ENCODE measurements at places on chromosomes 16 and 17. TPM values are rescaled to one million over a fixed set of nuclear protein-coding genes. Genes with fewer than 3 reads are reported as not detected.

DNA sequence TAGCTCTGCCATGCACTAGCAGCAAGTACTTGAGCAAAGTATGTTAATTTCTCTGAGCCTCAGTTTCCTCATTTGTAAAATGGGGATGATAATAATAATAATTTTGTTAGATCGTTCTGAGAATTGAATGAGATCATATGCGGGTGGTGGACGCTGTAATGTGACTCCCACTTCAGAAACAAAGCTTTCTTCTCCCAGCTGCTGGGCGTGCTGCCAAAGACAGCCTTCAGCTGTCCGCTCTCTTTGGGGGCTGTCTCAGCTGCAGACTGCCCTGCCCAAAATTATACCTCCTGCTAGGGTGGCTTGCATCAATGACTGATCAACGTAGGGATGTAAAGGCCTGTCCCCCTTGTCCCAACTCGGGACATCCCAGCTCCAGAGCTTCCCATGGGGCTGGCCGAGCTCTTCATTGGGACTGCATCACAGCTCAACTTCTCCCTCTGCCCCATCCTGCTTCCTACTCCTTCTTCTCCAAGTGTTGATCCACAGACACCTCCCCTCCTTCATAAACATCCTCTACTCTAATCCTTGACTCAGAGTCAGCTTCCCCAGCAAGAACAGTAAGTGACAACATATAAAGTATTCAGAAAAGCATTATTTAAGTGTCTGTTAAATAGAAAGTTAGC is 30.7 kb upstream of the CDH5 start:
- DNase-seq, result peak; percentile 73

- DNase-seq, result no peak
Measured at GRCh38 chr17:49795372-49795771, 6.9 kb downstream of the KAT7 start.

- DNase-seq, result no peak
Measured at GRCh38 chr16:31713945-31714902, 159.4 kb upstream of the ZNF267 start.

GRCh38 chr17:61635913-61636432 is 45.0 kb upstream of the NACA2 start:
- no peak for DNase-seq

DNA sequence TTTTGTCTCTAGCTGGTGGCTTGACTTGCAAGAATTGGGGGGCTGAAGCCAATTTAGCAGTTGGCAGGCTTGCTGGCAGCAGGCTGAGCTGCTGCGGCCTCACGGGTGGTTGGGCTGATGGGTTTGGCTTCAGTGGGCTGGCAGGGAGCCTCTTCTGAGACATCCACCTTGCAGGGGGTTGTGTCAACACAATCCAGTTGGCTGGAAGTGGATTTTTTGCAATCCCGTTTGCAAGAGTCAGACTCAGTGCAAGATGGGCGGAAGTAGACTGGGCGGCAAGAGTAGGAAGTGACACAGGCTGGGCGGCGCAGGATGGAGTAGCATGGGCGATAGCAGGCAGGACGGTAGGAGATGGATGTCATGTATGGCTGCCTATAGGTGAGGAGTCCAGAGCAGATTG is 1.5 kb downstream of the KRTAP16-1 start:
- no peak for DNase-seq

GRCh38 chr17:7281953-7282751 is 634 bp downstream of the SLC2A4 start:
- no peak for DNase-seq

GRCh38 chr17:15263206-15263579 is 1.9 kb downstream of the PMP22 start:
- DNase-seq, result peak; percentile 69

DNA sequence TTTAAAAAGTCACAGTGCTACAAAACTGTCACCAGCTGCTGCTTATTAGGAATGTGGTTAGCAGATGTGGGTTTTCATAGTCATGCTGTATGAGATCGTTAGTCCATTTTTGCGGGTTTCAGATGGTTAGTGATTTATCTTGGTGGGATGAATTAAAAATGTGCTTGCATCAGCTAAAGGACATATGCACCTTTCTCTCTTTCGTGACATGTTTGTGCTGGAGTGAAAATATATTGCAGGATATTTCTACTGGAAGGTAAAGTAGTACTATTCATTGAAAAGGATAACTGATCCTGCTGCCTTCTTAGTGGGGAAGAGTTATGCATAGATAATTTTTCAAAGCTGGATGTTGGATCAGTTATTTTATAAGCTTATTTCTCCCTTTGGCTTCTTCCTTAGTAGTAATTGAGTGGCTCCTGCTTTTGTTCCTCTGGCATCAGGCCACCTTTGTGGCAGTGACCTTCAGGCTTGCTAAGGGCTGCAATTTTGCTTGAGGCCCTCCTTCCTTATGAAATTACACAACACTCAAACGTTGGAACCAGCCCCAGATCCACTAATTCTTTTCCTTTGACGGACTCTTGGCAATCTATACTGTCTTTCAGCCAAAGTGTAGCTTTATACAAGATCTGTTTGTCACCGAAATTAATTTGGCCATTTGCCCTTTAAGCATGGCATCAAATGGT is 7.5 kb upstream of the SNTB2 start:
- DNase-seq, result no peak

GRCh38 chr17:20975566-20975965 is 67.2 kb downstream of the USP22 start:
- DNase-seq, result no peak

GRCh38 chr17:76296186-76296585 is 11.9 kb downstream of the QRICH2 start:
- no peak for DNase-seq

DNA sequence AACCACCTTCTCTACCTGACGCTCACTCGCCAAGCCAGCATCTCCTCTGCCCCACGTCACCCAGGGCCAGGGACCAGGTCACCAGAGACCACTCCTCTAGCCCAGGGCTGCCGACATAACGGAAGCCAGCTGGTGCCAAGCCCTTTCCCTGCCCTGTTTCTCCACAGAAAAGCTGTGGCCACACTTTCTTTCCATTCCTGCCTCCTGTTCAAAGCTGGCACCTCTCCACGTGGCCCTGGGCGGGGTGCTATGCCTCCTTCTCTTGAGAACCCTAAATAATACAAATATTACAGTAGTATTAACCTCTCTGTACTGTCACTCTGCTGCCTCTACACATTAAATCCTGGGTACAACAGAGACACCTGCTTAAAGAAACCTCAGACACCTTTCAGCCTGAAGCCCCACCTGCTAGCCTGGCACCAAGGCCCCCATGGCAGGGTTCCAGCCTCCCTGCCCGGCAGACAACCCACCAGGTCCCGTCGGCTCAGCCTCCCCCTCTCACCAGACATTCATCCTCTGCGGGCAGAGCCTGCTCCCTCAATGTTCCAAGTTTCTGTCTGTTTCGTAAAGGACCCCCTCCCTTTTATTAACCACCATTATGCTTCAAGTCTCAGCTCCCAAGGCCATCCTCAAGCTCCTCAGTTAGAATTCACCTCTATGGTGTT is 62.3 kb downstream of the TIMM22 start:
- DNase-seq, result no peak

- DNase-seq, result no peak
Measured at GRCh38 chr17:6135996-6136395, 65.8 kb downstream of the WSCD1 start.

DNA sequence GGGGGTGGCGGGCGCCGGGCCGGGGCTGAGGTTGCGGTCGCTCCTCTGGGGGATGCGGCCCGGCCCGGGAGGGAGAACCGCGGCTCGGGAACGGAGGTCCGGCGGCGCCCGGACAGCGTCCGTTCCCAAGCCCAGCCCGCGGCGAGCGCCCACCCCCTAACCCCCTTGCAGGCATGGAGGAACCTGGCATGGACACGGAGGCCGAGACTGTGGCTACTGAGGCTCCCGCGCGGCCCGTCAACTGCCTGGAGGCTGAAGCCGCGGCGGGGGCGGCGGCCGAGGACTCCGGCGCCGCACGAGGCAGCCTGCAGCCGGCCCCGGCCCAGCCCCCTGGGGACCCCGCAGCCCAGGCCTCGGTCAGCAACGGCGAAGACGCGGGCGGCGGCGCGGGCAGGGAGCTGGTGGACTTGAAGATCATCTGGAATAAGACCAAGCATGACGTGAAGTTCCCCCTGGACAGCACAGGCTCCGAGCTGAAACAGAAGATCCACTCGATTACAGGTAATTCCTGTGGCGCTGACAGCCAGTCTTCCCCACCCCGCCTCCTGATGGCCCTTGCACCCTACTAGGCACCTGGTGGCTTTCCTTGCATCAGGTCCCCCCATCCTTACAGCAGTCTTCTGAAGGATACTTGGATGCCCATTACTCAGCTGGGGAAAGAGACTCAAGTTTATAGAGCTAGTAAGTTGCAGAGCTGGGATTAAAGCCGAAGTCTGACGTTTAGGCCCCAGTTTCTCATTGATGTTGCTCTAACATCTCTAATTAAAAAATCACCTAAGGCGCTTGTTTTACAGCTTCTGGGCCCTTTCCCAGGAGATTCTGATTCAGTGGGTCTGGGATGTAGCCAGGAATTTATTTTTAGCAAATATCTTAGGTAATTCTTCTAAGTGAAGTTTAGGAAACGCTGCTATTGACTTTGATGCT is 514 bp downstream of the UBFD1 start:
- peak; percentile 33 for DNase-seq

- DNase-seq, result no peak
Measured at GRCh38 chr17:77606146-77606864, 352.2 kb upstream of the TNRC6C start.

DNA sequence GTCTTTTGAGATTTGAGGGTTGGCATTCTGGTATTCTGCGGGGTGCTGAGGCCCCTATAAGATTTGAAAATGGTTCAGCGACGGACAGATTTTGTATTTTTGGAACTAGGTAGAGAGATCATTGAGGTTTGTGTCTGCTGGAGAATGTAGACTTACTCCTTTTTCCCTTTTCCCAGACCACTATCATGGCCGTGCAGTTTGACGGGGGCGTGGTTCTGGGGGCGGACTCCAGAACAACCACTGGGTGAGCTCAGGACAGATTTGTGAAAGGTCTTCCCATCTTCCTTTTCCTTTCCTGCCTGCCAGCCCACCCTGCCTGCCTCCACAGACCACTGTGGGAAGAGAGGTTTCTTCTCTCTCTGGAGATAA is 572 bp downstream of the PSMB6 start:
- no peak for DNase-seq

DNA sequence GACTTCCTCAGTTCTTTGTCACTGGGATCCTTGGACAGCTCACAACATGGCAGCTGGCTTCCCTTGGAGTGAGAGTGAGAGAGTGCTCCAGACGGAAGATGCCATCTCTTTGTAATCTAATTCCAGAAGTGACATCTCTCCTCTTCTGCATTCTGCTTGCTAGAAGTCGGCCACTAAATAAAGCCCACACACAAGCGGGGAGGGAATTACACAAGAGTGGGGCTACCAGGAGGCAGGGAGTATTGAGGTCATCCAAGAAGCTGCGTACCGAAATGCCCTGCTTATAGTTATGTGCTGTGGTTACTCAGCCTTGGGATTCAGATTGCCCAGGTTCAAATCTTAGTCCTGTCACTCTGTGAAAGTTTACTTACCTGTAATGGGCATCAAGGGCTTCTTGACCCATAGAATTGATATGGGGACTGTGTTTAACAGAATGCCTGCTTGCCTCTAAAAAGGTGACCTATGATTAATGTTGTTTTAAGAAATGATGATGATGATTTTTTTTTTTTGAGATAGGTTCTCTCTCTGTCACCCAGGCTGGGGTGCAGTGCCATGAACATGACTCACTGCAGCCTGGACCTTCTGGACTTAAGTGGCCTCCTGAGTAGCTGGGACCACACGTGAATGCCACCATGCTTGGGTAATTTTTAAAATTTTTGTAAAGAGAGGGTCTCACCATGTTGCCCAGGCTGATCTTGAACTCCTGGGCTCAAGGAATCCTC is 120.9 kb upstream of the HS3ST2 start:
- DNase-seq, result no peak

GRCh38 chr17:40279402-40279801 is 8.3 kb upstream of the CDC6 start:
- no peak for DNase-seq

DNA sequence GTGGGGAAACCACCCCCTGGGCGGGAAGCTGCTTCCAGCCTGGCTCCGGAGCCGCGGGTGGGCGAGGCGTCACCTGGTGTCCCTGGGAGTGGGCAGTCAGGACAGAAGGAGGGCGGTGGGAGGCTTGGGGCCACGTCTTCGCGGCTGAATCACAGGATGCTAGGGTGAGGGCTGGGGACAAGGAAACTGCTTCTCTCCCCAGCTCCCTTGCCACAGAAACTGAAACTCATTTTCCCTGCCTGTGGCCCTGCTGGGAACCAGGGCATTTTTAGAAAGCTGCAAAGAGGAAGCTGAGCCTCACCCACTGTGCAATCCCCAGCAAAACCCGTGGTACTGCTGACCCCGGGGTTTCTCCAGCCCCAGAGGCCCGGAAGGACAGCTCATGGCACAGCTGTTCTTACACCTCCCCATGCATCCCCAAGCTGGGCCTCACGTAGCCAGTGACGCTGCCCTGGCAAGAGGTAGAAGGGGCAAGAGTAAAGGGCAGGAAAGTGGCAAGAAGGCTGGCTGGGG is 8.2 kb downstream of the RHBDF2 start:
- no peak for DNase-seq

- no peak for DNase-seq
Measured at GRCh38 chr16:21643785-21644184, 8.6 kb downstream of the IGSF6 start.

DNA sequence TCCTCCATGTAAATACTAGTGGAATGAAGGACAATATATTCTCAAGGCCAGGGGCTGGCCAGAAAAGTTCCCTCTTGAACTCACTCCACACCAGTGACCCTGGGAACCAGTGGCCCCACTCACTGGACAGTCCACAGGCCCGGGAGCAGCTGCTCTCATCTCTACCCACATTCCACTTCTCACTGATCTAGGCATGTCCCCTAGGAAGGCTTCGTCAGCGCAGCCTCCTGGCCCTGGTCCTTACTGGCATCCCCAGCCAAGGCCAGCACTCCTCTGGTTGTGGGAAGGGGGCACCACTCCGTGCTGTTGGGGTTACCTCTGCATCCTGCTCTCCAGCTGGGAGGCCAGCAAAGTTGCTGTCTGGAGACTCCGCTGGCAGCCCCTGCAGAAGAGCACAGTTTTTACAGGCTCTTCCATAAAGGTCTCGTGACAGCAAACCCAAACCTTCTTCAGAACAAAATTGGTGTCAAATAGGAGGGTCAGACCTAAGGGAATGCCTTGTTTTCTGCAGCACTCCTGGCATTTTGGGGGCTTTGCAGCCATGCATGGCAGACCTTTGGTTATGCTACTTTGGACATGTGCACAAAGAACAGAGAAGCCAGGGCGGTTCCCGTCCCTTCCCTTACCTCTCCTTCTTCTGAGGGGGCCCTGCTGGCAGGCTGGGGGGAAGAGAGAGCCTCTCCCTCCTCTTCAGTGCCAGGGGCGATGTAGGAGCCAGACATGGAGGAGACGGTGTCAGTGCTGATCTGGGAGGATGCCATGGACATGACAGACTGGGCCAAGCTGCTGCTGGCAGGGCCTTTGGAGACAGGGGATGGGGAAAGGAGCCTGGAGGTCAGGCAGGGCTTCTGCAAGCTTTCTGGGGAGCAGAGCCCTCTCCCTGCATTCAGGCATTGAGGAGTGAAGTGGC is 14.1 kb upstream of the FOXJ1 start:
- no peak for DNase-seq

Gene PRSS53
- 5.1 TPM for total RNA-seq

Gene KRTAP4-6
- total RNA-seq, result not detected

Gene SCO1
- total RNA-seq, result 19.8 TPM

Gene CHST4
- 0.84 TPM for total RNA-seq

Gene RASD1
- total RNA-seq, result 94.1 TPM

Gene ENPP7
- total RNA-seq, result not detected

Gene DNAAF1
- total RNA-seq, result 6.4 TPM

Gene SNAI3
- total RNA-seq, result 0.92 TPM

Gene CMTM1
- 14.5 TPM for total RNA-seq

Gene ZNF205
- total RNA-seq, result 10.4 TPM

Gene MCRIP2
- 31.0 TPM for total RNA-seq

Measured in dorsolateral prefrontal cortex (tissue), 122 donors.